Activated naive CD8-positive, alpha-beta T cell treated with anti-CD3 and anti-CD28 coated beads for 36 hours (primary cell): ENCODE measurements at places on chromosomes 1 and 21.

GRCh38 chr1:230287674-230288315 is 138.3 kb downstream of the PGBD5 start:
- H3K27ac ChIP-seq, result no peak overlapping the region
- DNase-seq, result no peak
- no peaks in the 10 kb centered on the region for H3K36me3 ChIP-seq
- peaks cover 20% of the 10 kb centered on the region for H3K27me3 ChIP-seq

GRCh38 chr1:164518692-164519332 is 40.2 kb upstream of the PBX1 start:
- H3K36me3 ChIP-seq, result no peaks in the 10 kb centered on the region
- H3K27ac ChIP-seq, result no peak overlapping the region
- H3K4me3 ChIP-seq, result no peak overlapping the region
- no peaks in the 10 kb centered on the region for H3K4me1 ChIP-seq
- no peaks in the 10 kb centered on the region for H3K27me3 ChIP-seq

DNA sequence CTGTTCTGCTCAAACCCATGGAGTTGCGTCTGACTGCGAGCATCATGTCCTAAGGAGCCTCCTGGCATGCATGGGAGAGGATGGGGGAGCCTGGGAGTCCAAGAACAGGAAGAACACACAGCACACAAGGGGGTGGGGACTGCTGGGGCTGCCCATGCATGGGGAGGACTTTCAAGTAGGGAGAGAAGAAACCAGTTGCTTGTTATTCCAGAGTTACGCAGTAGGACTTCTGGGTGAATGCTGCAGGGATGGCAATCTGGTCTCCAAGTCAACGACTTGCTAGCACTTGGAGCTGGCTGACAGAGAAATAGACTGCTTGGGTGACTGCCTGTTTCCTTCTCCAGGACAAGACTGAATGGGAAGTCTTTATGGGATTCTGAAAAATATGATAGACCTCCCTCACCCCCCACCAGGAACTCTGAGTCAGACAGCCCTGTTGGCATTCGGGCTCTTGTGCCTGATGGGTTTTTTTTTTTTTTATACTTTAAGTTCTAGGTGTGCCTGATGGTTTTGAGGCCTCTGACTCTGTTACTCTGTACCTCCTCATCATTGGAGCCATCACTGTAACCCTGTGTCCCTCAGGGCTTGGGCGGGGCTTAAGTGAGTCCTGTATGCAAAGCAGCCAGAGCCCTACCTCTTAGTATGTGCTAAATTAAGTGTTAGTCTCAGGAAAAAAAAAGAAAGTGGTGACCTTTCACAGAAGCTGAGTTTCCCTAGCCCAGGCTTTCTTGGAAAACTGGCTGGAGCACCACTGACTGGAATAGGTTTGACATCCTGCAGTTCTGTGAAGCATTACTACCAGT is 30.3 kb downstream of the MAP3K21 start:
- H3K27me3 ChIP-seq, result peaks cover 4% of the 10 kb centered on the region
- H3K4me1 ChIP-seq, result peaks cover 1% of the 10 kb centered on the region
- H3K27ac ChIP-seq, result no peak overlapping the region
- H3K36me3 ChIP-seq, result no peaks in the 10 kb centered on the region
- H3K4me3 ChIP-seq, result no peak overlapping the region
- DNase-seq, result no peak

GRCh38 chr21:35401476-35401875 is 352.4 kb upstream of the RUNX1 start:
- H3K4me3 ChIP-seq, result no peak overlapping the region
- no peak overlapping the region for H3K27ac ChIP-seq
- H3K36me3 ChIP-seq, result no peaks in the 10 kb centered on the region
- peaks cover 9% of the 10 kb centered on the region for H3K4me1 ChIP-seq
- H3K27me3 ChIP-seq, result no peaks in the 10 kb centered on the region

- no peak overlapping the region for H3K4me3 ChIP-seq
- no peak overlapping the region for H3K27ac ChIP-seq
- H3K4me1 ChIP-seq, result peaks cover 32% of the 10 kb centered on the region
- no peaks in the 10 kb centered on the region for H3K27me3 ChIP-seq
- no peak for DNase-seq
Measured at GRCh38 chr1:173405281-173405680, 71.9 kb upstream of the PRDX6 start.

DNA sequence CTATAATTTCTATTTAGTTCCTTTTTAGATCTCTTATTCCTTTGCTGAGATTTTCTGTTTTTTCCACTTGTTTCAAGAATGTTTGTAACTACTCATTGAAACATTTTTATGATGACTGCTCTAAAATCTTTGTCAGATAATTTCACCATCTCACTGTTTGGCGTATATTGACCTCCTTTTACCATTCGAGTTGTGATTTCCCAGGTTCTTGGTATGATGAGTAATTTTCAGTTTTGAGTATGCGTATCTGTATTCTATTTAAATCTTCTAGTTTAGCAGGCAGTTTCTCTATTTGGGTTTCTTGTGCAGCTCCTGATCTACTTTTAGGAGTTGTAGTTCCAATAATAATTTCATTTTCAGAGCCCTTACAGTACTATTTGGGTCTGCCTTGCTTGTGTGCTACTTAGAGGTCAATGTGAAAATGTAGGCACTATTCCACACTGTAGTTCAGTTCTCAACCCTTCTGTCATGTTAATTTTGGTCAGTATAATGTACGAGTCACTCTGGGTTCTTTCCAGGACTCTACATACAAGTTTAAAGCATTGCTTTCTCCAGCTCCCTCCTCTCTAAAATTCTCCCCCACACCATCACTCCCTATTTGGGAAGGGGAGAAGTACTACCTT is 115.5 kb downstream of the ACBD6 start:
- no peaks in the 10 kb centered on the region for H3K27me3 ChIP-seq
- no peak overlapping the region for H3K4me3 ChIP-seq

DNA sequence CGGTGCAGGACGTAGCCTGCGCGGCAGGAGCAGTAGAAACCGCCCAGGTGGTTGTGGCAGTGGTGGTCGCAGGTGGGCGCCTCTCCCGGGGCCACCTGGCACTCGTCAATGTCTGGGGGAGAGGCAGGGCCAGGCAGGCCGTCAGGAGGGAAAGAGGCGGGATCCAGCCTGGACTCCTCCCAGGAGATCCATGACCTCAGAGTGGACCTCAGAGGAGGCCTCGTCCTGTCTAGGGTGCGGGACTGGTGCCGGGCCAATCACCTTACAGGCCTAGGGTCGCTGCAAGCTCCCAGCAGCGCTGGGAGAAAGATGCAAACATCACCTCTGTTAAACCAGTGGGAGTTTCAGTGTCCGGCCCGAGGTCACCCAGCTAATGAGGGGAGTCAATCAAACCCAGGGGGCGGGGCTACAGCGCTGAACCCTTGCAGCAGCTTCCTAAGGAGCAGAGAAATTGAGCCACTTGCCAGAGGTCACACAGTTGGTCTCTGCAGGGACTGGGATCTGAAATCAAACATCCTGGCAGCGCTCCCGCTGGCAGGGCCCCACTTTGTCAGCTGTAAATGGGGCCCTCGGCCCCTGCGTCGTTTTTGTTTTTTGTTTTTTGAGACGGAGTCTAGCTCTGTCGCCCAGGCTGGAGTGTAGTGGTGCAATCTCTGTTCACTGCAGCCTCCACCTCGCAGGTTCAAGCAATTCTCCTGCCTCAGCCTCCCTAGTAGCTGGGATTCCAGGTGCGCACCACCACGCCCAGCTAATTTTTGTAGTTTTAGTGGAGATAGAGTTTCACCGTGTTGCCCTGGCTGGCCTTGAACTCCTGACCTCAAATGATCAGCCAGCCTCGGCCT is 1.4 kb downstream of the MASP2 start:
- H3K4me1 ChIP-seq, result no peaks in the 10 kb centered on the region
- no peaks in the 10 kb centered on the region for H3K27me3 ChIP-seq
- no peak for DNase-seq
- no peak overlapping the region for H3K27ac ChIP-seq
- H3K36me3 ChIP-seq, result no peaks in the 10 kb centered on the region

- no peak overlapping the region for H3K27ac ChIP-seq
- H3K4me3 ChIP-seq, result no peak overlapping the region
- H3K36me3 ChIP-seq, result no peaks in the 10 kb centered on the region
Measured at GRCh38 chr1:23936481-23937176, 23.0 kb upstream of the PNRC2 start.

DNA sequence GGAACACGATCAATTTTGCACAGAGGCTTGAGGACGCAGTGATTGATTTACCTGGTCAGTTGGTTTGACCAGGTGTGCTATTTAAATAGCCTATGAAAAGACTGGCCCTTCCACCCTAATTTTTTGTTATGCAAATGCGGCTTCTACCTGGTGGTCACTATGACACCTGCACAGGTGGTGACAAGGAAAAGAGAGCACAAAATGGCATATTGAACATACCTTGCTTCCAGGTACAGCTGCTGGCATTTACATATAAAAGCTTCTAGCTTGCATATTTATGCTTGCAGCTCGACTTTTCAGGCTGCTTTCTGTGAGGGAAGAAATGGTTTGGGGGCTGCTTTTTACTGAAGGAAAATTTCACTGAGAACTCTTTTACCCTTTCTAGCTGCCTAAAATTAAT is 15.3 kb upstream of the FMO4 start:
- H3K27me3 ChIP-seq, result peaks cover 14% of the 10 kb centered on the region
- DNase-seq, result no peak
- H3K4me1 ChIP-seq, result no peaks in the 10 kb centered on the region
- H3K27ac ChIP-seq, result no peak overlapping the region
- H3K4me3 ChIP-seq, result no peak overlapping the region
- peaks cover 3% of the 10 kb centered on the region for H3K36me3 ChIP-seq

GRCh38 chr1:63486629-63487028 is 36.4 kb downstream of the ITGB3BP start:
- H3K27ac ChIP-seq, result no peak overlapping the region
- no peaks in the 10 kb centered on the region for H3K27me3 ChIP-seq
- DNase-seq, result no peak
- no peak overlapping the region for H3K4me3 ChIP-seq
- peaks cover 2% of the 10 kb centered on the region for H3K4me1 ChIP-seq

DNA sequence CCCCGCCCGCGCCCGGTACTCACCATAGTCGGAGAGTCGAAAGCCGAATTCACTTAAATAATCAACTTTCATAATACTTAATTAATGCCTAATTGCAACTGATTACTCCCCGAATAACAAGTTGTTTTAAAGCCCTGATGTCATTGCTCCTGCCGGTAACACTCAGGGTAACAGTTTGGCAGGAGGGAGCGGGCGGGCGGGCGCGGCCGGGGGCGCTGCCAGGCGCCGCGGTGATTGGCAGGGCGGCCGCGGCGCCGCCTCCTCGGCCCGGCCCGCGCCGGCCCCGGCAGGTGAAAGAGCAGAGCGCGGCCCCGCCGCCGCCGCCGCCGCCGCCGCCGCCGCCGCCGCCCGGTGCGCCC is 102.2 kb downstream of the CASZ1 start:
- H3K4me3 ChIP-seq, result peak overlapping the region; percentile 74
- peaks cover 31% of the 10 kb centered on the region for H3K4me1 ChIP-seq
- no peaks in the 10 kb centered on the region for H3K27me3 ChIP-seq
- no peak overlapping the region for H3K27ac ChIP-seq

GRCh38 chr1:113042285-113043143 is 30.5 kb upstream of the LRIG2 start:
- H3K27me3 ChIP-seq, result no peaks in the 10 kb centered on the region
- peak; percentile 15 for DNase-seq
- peaks cover 28% of the 10 kb centered on the region for H3K4me1 ChIP-seq
- H3K4me3 ChIP-seq, result peak overlapping the region; percentile 45
- H3K36me3 ChIP-seq, result peaks cover 2% of the 10 kb centered on the region

DNA sequence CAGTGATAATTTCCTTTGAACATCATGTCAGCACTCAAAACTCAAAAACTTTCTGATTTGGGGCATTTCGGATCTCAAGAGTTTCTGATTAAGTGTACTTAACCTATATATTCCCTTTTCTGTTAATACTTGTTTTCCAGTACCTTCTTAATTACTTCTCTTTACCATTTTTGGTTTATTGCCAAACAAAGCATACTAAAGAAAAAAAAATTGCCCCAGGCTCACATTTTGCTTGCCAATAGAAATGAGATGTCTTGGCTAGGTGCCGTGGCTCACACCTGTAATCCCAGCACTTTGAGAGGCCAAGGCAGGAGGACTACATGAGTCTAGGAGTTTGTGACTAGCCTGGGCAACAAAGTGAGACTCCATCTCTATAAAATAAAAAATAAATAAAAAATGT is 4.8 kb downstream of the PSMD4 start:
- H3K4me3 ChIP-seq, result no peak overlapping the region
- no peak overlapping the region for H3K27ac ChIP-seq
- DNase-seq, result no peak
- H3K36me3 ChIP-seq, result peaks cover 11% of the 10 kb centered on the region
- peaks cover 19% of the 10 kb centered on the region for H3K4me1 ChIP-seq

GRCh38 chr1:111475701-111476100 is 1.9 kb downstream of the C1orf162 start:
- peaks cover 32% of the 10 kb centered on the region for H3K36me3 ChIP-seq
- no peaks in the 10 kb centered on the region for H3K27me3 ChIP-seq
- peak; percentile 35 for DNase-seq

GRCh38 chr1:51714374-51715019 is 97.6 kb downstream of the OSBPL9 start:
- no peak overlapping the region for H3K4me3 ChIP-seq
- no peak for DNase-seq
- no peak overlapping the region for H3K27ac ChIP-seq
- H3K27me3 ChIP-seq, result no peaks in the 10 kb centered on the region
- H3K36me3 ChIP-seq, result peaks cover 23% of the 10 kb centered on the region

GRCh38 chr1:168504064-168504837 is 39.5 kb downstream of the XCL2 start:
- peaks cover 2% of the 10 kb centered on the region for H3K36me3 ChIP-seq
- no peaks in the 10 kb centered on the region for H3K27me3 ChIP-seq

DNA sequence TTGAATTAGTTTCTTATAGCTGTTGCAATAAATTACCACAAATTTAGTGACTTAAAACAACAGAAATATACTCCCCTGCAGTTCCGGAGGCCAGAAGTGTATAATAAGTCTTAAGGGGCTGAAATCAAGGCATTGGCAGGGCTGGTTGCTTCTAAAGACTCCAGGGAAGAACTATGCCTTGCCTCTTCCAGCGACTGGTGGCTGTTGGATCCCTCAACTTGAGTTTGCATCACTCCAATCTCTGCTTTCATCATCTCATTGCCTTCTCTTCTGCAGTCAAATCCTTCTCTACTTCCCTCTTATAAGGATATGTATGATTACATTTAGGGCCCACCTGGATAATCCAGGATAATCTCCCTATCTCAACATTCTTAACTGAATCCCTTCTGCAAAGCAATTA is 19.1 kb upstream of the MED18 start:
- no peak overlapping the region for H3K27ac ChIP-seq
- no peaks in the 10 kb centered on the region for H3K4me1 ChIP-seq
- H3K4me3 ChIP-seq, result no peak overlapping the region
- H3K27me3 ChIP-seq, result no peaks in the 10 kb centered on the region

DNA sequence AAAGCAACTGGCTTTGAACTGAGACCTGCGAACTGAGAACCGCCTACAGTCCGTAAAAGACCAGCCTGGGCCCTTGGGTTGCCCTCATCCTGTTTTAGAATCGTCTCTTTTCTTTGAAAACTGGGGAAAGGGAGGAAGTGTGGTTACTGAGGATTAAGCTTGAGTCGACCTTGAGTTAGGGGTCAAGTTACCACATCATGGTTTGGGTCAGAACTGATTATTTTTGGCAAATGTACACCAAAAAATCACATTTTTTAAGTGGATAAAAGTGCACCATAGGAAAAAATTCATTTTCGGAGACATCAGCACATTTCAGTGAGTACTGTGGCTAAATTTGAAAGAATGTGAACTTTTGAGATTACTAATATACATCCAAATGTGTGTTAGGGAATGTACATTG is 76.9 kb upstream of the KAZN start:
- no peak overlapping the region for H3K27ac ChIP-seq
- peaks cover 3% of the 10 kb centered on the region for H3K4me1 ChIP-seq
- no peak overlapping the region for H3K4me3 ChIP-seq
- peaks cover 9% of the 10 kb centered on the region for H3K27me3 ChIP-seq
